Lower leg skin (tissue), 4 donors: ENCODE measurements at places on chromosomes 7 and 10. TPM values are rescaled to one million over a fixed set of nuclear protein-coding genes. Genes with fewer than 3 reads are reported as not detected.

- DNase-seq, result no peak
Measured at GRCh38 chr7:22677680-22678079, 49.3 kb upstream of the IL6 start.

DNA sequence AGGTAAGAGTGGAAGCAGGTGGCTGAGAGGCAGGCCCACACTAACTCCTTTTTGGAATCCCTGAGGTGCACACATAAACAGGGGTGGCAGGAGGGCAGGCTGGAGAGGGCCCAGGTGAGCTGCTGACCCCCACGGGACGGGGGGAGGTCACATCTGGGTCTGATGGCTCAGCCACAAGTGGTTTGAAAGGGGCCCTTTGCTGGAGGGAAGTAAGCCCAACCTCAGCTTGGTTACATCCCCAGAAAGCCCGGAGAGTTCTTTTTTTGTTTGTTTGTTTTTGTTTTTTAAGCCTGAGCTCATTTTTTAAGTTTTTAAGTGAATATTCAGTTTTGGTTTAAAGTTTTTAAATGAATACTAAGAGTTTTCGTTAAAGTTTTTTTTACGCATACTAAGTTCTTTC lies 72.8 kb upstream of the CUX1 start:
- no peak for DNase-seq

DNA sequence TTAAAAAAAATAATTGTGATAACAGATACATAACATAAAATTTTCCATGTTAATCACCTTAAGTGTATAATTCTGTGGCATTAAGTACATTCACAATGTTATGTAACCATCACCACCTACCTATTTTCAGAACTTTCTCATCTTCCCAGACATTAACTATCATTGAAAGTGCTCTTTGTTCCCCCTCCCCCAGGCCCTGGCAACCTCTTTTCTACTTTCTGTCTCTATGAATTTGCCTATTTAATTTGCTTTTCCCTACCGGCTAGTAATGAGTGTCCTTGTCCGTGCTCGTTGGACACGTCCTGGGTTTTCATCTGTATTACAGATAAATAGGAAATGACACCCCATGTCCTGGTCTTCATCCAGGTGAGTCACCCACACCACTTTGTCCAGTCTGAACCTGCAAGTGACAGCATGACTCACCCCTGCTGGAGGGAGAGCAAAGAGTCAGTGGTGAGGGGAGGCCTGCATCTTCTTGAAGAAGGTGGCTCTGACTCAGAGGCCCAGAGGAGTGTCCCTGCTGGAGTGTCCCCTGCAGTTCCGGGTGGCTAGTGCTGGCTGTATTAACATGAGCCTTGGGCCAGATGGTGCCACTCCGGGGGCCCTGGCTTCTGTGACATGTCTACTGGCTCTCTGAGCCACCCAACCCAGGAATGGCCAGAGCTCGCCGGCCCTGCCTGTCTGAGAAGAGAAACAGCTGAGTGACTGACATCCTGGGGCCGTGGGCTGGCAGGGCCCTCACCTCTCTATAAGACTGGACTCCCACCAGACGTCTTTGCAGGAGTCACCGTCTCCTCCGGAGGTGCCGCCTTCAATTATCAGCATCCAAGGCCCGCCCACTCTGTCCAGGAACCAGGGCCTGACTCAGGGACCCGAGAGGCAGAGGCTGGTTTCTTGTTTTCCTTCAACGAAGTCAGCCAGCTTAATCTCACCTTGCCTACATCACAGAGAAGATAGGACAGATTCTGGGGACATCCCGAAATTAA lies 503.2 kb upstream of the MKI67 start:
- DNase-seq, result no peak

GRCh38 chr7:106604971-106605370 lies 56.0 kb downstream of the CCDC71L start:
- DNase-seq, result no peak

DNA sequence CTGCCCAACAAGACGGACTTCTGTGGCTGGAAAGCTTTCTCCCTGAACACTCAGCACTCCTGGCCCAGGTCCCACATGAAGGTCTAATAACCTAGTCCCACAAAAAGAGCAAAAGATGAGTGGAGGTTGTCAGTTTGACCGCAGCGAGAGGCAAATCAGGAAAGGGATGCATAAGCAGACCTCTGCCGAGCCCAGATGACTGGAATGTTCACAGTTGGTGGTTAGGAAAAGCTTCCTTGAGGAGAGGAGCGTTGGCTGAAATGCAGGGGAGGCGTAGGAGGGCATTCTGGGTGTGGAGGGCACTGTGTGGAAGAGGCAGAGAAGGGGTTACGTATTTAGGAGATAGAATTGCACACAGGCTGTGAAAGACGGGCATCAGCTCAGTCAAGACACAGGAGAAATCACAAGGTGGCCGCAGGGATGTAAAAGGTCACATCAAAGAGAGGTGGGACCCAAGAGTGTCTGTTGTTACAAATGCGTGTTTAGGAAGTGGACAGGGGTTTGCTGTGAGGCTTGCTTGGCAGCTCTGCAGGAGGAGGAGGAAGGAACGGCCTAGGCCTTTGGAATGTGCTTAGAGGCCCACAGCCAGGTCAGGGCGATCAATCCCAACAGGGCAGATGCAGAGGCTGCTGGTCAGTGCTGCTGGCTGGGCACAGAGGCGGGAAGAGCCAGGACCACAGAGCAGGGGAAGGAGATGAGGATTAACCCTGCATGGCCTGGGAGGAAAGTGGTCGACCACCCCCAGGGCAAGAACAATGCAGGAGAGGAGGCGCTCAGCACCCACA lies 133.5 kb downstream of the VIPR2 start:
- DNase-seq, result no peak

DNA sequence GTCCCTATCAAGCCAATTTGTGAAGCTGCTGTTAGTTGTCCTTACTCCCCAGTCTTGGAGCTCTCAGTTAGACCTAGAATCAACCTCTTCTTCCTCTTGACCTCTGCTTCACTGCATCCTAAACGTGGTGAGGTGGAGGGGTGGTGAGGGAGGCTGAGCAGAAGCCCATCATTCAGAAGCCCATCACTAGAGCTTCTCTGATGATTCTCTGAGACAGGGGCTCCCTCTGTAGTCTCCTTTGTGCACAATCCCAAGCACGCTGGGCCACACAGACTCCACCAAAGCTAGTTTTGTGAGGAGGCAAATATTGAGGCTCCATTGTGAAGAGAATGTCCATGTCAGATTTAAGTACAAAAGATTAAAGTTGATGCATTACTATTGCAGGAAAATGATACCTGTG lies 163.8 kb upstream of the PRSS1 start:
- DNase-seq, result no peak

- peak; percentile 85 for DNase-seq
Measured at GRCh38 chr10:79054203-79055099, 14.3 kb upstream of the ZMIZ1 start.

- DNase-seq, result no peak
Measured at GRCh38 chr7:38694326-38694725, 63.2 kb upstream of the AMPH start.

- no peak for DNase-seq
Measured at GRCh38 chr10:83915801-83916200, 223.5 kb upstream of the GHITM start.

GRCh38 chr10:23199768-23200511 lies 7.8 kb downstream of the PTF1A start:
- DNase-seq, result no peak

GRCh38 chr7:35285799-35286198 lies 31.9 kb upstream of the TBX20 start:
- DNase-seq, result no peak

DNA sequence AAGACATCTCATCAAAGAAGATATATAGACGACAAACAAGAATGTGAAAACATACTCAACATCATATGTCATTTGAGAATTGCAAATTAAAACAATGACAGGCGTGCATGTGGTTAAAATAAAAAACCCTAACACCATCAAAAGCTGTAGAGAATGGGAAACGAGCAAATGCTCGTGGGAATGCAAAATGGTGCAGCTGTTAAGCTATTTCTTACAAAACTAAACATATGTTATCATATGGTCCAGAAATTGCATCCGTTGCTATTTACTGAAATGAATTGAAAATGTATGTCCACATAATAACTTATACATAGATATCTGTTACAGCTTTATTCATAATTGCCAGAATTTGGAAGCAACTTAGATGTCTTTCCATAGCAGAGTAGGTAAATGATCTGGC lies 574.4 kb downstream of the TNS3 start:
- no peak for DNase-seq

DNA sequence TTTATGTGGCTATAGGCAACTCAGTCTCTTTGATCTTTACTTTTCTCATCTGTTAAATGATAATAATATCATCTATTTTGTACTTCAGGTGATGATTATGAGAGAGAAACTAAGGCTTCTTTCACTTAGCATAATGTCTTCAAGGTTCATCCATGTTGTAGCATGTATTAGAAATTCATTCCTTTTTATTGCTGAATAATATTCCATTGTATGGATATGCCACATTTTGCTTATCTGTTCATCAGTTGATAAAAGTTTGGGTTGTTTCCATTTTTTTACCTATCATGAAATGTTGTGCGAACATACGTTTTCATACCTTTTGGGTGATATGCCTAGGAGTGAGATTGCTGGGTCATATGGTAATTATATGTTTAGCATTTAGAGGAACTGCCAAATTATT lies 7.2 kb upstream of the CDK13 start:
- no peak for DNase-seq

DNA sequence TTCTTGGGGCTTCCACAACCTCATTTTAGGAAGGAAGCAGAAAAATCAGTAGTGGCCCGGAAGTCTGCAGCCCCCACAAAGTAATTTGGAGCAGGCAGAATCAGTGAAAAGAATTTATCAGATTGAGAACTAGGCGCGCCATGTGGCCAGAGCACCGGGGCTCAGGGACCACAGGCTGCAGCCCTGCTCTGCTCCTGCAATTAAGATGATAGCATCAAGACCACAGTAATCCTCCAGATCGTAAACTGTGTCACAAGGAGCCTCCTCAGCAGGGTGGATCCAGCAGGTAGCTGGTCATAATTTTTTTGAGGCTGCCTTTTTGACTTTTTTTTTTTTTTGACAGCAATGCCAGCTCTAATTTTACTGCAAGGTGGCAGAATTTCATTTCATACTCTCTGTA lies 209.0 kb upstream of the ZMIZ1 start:
- no peak for DNase-seq

DNA sequence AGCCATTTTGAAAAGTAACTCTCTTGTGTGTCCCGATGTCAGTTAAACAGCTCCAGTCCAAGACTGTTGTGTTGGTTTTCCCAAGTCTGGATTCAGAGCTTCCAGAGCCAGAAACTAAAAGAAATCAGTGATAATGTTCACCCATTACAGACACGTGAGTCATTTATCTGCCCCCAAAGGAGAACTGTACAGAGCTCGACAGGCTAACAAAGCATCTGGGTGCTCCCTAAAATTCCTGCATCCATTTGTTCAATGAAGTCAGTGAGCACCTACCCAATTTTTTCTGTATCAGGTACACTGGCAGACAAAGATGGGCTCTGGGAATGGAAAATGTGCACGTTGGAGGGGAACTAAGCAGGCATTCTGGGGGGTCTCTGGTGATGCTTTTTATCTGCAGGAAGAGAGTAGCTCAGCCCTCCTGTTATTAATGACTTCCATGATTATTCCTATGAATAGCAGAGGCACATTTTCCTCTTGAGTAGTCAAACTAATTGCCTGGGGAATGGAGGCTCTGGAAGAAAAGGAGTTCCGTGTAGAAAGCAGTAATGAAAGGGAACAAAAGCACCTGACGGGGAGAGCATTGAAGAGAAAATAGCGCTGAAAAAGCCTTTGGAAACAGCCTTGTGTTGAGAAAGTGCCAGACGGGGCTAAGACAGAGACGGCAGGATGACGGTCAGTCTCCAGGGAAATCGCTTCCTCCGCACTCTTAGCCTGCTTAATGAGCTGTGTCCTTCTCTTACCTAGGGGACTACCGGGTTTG lies 75.3 kb downstream of the GAD2 start:
- DNase-seq, result no peak

DNA sequence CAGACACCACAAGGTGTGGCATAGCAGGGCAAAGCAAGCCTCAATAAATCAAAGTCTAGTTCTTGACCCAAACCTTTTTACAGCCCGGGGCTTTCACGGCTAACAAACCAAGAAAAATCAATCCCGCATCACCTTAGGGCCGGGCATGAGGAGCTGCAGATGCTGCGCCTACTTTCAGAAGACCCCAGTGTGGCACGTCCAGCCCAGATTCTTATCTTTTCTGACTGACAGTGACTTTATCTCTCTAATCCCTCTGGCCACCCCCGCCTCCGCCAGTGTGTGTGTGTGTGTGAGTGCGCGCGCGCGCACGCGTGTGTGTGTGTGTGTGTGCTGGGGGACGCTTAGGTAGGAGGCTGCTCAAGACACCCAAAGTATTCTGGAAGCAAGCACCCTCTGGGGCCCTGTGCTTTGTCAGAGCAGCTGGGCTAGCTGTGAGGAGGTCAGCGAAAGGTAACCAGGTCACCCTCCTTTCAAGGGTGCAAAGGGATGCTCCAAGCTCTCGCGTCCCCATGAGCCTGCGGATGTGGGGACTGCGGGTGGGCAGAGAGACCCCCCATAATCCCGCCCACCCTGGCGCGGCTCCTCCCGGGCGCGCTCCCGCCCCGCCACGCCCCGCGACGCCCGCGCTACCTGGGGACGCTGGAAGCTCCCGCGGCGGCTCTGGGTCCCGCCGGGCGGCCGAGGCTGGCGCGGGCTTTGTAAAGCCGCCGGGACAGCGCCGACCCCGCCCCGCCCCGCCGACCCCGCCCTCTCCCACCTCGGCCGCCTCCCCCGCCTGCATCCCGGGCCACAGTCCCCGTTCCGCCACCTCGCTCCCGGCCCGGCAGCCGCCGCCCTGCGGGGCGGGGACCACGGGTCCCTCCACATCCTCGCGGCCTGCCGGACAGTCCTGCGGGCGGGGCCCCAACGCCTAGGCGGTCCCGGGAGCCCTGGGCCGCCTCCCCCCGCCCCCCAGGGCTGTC lies 57.1 kb upstream of the RHOBTB1 start:
- DNase-seq, result no peak

DNA sequence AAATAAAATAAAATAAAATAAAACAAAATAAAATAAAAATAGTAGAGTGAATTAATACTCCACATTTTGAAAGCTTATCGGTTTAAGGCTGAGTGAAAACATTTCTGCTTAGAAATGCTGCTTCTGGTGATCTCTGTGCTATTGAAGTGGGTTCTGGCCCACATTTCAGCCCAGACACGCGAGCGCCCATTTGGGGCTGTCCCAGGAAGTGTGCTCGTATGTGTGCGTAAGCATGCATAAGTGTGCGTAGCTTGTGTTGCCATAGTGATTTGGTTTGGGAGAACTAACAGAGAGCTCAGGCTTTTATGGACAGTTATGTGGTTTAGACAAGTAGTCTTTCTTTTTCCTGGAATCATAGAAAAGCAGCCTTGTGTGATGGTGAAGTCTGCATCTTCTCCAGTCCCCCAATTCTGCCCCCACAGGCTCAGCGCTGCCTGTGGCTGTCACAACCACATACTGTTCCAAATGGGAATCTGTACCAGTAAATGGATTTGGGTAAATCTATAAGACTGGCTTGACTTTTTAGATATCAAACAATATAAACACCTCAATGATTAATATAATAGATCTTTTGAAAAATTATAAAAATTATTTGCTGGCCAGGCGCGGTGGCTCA lies 29.8 kb upstream of the PURB start:
- DNase-seq, result no peak

- no peak for DNase-seq
Measured at GRCh38 chr10:83542774-83543411, 596.4 kb upstream of the GHITM start.

The FRA10AC1 gene
- 25.0 TPM for total RNA-seq

The NFE2L3 gene
- total RNA-seq, result 49.0 TPM

The TMEM213 gene
- total RNA-seq, result 2.5 TPM

The GSTO2 gene
- 29.8 TPM for total RNA-seq

The AKR1C8 gene
- total RNA-seq, result not detected

The TMEM270 gene
- total RNA-seq, result not detected

The NEUROD6 gene
- not detected for total RNA-seq

The LIPJ gene
- total RNA-seq, result not detected

The IMPDH1 gene
- 47.6 TPM for total RNA-seq

The KAZALD1 gene
- 2.2 TPM for total RNA-seq

The ZNF438 gene
- total RNA-seq, result 7.7 TPM

The RNLS gene
- total RNA-seq, result 18.3 TPM
